Adrenal gland (tissue), 19 donors: ENCODE measurements at places on chromosomes 16 and 17. TPM values are rescaled to one million over a fixed set of nuclear protein-coding genes. Genes with fewer than 3 reads are reported as not detected.

GRCh38 chr16:12170103-12171040 lies 193.8 kb downstream of the SNX29 start:
- DNase-seq, result no peak

- DNase-seq, result no peak
Measured at GRCh38 chr17:7240375-7240774, 1.1 kb upstream of the PHF23 start.

DNA sequence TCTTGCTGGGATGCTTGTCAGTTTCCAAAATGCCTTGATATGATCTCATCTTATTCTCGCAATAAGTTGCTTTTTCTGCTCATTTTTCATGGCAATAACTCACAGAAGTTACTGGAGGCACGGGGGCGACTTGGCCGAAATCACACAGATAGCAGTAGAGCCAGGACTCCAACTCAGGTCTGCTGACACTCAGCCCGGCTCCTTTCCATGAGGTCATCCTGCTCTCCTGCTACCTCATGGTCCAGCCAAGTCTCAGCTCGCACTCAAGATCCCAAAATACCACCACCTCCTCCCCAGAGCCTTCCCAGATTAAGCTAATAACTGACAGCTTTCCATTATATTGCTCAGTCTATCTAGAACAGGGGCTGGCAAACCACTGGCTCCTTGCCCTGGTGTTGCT lies 269.5 kb downstream of the MAP2K4 start:
- no peak for DNase-seq

The PRRT2 gene
- 1.4 TPM for total RNA-seq
